Stimulated activated CD8-positive, alpha-beta memory T cell treated with anti-CD3 and anti-CD28 coated beads, Interleukin-4, amount 100 ng/mL, for 1 hour (primary cell): ENCODE measurements at places on chromosomes 3 and 15.

DNA sequence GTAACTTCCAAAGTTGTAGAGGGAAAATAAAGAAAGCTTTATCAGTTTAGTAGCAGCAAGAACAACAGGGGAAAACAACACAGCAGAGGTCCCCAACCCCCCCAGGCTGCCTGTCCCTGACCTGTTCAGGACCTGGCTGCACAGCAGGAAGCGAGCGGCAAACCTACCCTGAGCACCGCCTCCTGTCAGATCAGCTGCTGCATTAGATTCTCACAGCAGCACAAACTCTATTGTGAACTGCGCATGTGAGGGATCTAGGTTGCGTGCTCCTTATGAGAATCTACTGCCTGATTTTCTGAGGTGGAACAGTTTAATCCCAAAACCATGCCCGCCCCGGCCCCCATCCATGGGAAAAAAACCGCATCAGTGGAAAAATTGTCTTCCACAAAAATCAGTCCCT lies 40.3 kb downstream of the USP50 start:
- no peak for DNase-seq

GRCh38 chr3:72449551-72449950 lies 398.7 kb downstream of the SHQ1 start:
- DNase-seq, result no peak

DNA sequence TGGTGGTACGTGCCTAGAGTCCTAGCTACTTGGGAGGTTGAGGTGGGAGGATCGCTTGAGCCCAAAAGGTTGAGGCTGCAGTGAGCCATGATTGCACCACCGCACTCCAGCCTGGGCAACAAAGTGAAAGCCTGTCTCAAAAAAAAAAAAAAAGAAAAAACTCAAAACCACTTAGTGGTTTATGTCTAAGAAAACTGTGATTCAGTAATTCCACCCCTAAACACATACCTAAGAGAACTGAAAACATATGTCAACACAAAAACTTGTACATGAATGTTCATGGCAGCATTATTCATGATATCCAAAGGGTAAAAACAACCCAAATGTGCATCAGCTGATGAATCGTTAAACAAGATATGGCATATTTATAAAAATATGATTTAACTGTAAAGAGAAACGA lies 14.3 kb downstream of the SPG21 start:
- DNase-seq, result no peak

GRCh38 chr3:20056725-20057611 lies 16.7 kb downstream of the KAT2B start:
- DNase-seq, result no peak

DNA sequence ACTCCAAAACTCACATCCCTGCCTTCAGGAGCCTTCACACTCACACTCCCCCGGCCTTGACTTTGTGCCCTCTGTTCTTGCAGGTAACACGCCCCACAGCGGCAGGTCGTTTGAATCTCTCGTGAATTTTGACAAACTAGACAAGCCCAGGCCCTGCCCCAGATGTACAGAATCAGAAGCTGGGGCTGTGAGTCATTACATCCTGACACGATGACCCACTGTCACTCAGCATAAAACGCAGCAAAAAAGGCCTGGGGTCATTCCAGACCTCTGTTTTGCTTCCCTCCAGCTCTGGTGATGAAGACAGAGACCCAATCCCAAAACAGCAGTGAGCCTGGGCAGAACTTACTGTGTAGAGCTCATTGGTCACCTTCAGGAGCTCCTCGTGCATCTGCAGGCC lies 116.4 kb upstream of the RAD18 start:
- no peak for DNase-seq

DNA sequence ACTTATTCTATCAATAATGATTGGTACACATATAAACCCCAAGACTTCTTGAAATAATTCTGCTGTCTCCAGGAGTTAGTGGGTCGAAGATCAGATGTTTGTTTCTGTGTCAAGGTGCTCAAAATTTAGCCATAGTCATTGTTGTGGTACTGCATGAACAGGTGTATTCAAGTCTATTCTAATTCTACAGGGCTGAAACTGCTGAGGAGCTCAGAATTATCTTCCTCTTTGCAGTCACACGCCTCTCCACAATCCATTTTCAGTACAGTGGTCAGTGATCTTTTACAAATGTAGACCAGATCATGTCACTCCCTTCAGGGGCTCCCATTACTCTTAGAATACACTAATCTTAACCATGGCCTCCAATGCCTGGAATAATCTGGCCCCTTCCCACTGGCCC lies 527.5 kb downstream of the NTRK3 start:
- DNase-seq, result no peak

GRCh38 chr15:89576417-89576773 lies 1.1 kb downstream of the TICRR start:
- DNase-seq, result no peak

DNA sequence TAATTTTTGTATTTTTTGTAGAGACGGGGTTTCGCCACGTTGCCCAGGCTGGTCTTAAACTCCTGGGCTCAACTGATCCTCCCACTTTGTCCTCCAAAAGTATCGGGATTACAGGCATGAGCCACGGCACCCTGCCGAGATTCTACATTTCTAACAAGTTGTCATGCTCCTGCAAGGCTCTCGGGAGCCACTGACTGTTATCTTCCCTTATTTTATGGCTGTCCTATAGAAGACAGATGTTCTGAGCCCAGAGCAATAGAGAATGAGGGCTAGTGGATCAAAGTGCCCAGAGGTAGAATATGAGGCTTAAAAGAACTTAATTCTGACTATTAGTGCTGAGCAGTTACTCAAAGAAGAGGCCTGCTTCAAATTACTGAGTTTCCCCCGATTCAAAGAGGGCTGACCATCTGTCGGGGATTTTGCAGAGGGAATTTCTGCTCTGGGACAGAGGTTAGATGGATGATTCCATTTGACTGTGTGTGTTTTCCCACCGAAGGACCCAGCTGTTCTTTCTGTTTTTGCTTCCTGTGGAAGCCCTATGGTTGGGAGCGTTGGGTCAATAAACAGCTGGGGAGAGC lies 39.5 kb downstream of the ITPR1 start:
- no peak for DNase-seq

DNA sequence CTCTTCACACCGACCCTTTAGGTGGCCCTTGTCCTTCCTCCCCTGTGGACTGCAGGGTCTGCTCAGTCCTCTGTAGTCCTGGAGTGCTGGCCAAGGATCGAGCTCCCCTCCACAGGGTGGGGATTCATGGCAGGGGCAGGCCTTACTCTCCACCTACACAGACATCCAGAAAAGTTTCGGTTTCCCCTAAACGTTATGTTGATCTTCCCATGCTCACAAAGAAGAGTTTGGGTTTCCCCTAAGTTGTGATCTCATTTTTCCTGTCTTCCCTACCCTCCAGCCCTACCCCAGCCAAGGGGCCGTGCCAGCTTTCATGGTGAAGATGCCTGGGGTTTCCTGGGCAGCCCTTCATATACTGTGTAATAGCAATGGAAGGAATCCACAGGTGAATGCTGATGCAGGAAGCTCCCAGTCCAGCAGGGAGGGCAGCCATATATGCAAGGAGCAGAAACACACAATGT lies 10.3 kb downstream of the STOML1 start:
- no peak for DNase-seq

- DNase-seq, result no peak
Measured at GRCh38 chr3:53380306-53380705, 33.0 kb upstream of the DCP1A start.

DNA sequence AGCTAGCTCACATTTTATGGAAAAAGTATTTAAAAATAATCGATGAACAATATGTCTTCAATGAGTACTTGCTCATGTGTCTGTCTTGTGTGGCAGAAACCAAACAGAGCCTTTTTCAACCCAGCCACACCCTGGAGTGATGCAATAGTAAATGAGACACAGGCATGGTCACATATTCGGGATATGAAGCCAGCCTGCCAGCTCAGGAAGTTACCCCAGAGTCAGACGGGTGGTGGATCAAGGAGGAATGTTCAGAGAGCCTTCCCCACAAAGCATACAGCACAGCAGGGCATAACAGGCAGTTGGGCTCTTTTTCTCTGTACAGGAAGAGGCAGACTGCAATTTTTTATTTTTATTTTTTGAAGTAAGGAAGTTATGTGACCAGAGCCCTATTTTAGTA lies 27.3 kb downstream of the LARP6 start:
- no peak for DNase-seq

DNA sequence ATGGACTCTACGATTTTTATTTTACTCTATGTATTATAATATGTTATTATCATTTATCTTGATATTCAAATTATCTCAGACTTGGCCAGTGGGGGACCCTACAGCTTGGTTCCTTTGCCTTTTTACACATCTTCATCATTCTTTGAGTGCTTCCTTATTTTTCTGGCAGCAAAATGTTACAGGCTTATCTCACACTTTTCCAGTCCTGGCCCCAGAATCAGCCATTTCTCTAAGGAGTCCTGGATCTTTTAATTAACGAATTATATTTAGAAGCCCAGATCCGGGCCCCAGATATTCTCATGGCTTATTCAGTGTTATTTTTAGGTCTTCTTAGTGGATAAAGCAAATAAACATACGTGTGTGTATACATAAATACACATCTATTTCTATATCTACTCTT lies 32.8 kb upstream of the MELTF start:
- no peak for DNase-seq

- no peak for DNase-seq
Measured at GRCh38 chr15:93141371-93141794, 52.4 kb upstream of the RGMA start.

GRCh38 chr3:37032961-37033360 lies 39.6 kb downstream of the MLH1 start:
- no peak for DNase-seq

- DNase-seq, result no peak
Measured at GRCh38 chr3:37992271-37993066, 1.9 kb downstream of the VILL start.

DNA sequence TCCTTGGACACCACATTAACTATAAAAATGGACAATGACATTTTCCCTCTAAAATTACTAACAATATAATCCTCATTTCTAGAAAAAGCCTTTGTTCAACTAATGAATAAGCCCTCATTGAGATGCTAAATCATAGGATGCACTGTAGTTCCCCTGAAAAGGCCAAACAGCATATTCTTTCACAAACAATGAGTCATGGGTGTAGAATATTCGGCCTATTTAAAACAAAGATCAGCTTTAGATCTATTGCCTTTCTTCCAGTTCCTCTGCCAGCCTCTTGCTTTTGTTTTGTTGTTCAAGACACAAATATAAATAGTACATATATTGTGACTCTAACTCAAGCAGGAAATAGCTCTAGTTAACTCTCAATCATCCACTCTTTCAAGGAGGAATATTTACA lies 82.5 kb downstream of the ADAM10 start:
- DNase-seq, result no peak

- DNase-seq, result no peak
Measured at GRCh38 chr15:39631357-39631756, 50.5 kb downstream of the THBS1 start.

- DNase-seq, result no peak
Measured at GRCh38 chr3:105409364-105409763, 42.7 kb downstream of the ALCAM start.

DNA sequence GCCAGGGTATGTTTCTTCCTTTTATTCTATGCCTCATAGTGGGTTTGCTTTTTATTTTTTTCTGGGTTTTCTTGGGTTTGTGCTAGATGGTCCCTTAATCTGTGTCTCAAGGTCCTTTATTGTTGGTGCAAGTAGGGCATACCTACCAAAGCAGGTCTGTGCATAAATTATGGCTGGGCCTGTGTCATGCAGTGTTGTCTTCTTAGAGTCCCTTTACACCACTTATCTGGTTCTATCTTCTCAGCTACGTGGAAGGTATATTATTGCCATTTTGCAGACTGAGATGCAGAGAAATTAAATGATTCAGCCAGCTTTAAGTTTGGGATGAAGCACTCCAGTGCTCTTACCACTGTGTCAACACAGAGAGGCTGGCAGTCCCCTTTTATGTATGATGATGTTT lies 293.5 kb upstream of the SOX2 start:
- DNase-seq, result no peak

DNA sequence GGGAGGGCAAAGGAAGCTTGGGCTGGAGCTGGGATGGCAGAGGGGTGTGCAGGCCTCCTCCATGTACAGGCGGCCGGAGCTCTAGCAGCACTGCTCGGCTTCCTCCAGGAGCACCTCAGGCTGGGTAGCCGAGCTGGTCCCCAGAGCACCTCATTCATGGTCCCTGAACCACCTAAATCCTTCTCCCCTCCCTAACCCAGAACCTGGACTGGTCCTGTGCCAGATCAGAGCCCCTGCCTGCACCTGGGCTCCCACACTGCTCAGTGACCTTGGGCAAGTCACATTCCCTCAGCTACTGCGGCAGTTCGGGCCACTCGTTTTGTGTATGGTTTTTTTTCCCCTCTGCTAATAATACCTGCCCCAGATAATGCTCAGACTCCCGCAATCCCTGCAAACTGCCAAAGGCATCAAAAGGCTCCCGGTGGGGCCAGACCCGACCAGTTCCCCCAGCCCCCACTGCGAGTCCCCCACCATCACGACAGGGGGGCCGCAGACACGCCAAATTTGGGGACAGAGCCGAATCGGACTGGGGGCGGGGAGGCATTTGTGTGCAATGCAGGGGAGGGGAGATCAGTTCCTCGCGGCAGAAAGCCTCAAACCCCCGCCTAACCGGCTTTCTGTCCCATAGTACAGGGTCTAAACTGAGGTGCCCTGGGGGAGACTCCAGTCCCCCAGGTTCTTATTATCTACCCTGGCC lies 1.3 kb downstream of the SEMA7A start:
- DNase-seq, result no peak

DNA sequence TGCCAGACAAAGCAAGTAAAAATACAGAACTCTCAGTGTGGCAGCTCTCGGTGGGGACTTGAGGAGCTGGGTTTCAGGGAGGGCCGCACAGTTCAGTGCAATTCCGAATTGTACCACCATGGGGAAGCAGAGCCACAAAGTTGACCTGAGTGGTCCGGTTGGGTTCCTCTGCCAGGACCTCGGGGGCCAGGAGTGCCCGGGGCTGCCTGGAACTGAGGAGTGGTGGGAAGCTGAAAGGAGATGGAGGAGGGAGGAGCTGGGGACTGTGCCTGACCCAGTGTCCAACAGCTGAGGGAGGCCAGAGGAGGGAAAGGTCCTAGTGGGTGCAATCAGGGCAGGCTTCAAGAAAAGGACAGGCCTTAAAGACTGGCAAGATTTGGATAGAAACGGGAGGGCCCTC lies 32.2 kb upstream of the TRH start:
- DNase-seq, result no peak

DNA sequence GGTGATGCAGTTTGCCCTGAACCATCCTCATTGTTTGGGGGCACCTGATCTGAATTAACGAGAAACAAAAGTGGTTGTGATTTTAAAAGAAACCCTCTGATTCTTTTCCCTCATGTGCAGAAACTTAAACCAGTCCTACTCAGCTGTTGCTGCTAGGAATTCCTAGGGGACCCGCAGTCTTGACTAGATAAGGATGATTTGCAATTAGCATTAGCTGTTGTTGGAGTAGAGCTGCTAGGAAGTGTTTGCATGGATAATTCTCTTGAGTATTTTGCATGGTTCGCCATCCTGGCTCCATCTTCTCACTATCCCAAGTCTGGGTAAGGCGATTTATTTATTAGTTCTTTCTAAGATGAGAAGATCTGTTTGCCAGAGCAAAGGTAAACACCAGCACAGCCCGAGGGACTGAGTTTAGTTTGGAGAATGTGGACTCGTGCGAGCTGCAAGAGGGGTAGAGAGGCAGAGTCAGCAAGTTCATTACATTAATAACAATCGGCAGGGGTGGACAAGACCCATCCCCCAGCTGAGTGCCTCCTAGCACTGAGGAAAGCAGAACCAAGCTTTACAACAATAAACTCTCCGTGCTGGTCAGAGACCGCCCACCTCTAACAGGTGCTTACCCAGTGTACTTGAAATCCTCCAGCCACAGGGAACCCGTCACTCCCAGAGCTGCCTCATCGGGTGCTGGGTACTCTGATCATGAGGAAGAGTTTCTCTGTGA lies 4.1 kb downstream of the FGD5 start:
- DNase-seq, result no peak
